ENCODE measurements at places on chromosomes 4 and X. TPM values are rescaled to one million over a fixed set of nuclear protein-coding genes. Genes with fewer than 3 reads are reported as not detected.
A peak's percentile ranks its signal among the peaks of the same experiment; 100 is the strongest.

The BMX gene
- total RNA-seq, result not detected

- no peak for DNase-seq
Measured at GRCh38 chrX:24285082-24285481, 28.8 kb downstream of the SUPT20HL2 start.

DNA sequence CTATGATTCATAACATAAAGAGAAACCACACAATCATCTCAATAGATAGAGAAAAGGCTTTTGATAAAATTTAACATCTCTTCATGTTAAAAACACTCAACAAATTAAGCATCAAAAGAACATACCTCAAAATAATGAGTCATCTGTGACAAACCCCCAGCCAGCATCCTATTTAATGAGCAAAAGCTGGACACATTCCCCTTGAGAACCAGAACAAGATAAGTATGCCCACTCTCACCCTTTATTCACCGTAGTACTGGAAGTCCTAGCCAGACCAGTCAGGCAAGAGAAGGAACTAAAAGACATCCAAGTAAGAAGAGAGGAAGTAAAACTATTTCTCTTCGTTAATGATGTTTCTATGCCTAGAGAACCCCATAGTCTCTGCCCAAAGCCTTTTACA, 507.2 kb downstream of the PABPC4L start:
- no peak for DNase-seq

The NAA15 gene
- total RNA-seq, result 45.2 TPM

The APELA gene
- total RNA-seq, result not detected

- DNase-seq, result peak; percentile 52
Measured at GRCh38 chrX:20378233-20378920, 111.7 kb upstream of the RPS6KA3 start.

- DNase-seq, result no peak
Measured at GRCh38 chrX:124289443-124289842, 43.0 kb upstream of the TEX13D start.

DNA sequence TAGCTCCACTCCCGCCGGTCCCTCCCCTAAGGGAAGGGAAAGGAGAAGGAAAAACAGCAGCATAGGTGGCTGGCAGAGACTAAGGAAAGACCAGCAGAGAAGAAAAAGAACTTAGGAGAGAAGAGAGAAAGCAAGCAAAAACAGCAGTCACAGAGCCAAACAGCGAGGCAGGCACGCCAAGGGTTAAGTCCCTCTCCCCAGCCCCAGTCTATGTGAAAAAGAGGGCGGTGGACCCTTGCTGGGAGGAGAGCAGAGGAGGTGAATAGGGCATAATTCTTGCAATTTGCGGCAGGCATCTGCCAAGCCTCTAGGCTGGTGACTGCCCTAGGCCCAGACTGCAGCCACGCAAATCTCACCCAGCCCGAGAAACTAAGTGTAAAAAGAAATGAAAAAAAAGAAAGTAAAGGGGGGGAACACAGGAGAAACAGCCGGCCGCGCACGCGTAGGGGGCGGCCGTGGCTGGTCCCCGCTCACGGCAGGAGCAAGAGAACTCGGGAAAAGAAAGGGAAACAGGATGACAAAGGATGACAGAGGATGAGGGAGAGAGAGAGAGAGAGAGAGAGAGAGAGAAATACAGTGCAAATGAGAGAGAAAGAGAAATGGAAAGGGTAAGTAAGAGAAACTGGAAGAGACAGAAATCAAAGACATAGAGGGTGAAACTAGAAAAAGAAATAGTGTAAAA, 48.6 kb downstream of the MAGEA9 start:
- no peak for DNase-seq

The IQCM gene
- total RNA-seq, result not detected

The PDZD4 gene
- total RNA-seq, result 0.59 TPM

DNA sequence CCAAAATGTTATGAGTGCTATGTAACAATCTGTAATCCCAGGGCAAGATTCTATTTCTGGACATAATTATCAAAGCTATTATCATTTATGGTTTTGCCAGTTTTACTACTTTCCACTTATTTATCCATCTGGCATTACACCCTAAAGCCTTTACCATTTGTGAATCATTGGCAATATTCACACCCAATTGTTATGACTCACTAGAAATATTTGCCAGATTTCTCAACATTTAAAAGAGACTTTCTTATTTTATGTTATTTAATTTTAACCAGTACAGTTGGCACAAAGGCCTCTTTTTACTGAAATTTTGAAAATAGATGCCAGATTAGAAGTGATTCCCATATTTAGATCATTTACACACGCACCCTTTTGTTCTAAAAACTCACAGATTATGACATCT, 242.7 kb upstream of the WDFY3 start:
- no peak for DNase-seq

The HPGDS gene
- total RNA-seq, result not detected

DNA sequence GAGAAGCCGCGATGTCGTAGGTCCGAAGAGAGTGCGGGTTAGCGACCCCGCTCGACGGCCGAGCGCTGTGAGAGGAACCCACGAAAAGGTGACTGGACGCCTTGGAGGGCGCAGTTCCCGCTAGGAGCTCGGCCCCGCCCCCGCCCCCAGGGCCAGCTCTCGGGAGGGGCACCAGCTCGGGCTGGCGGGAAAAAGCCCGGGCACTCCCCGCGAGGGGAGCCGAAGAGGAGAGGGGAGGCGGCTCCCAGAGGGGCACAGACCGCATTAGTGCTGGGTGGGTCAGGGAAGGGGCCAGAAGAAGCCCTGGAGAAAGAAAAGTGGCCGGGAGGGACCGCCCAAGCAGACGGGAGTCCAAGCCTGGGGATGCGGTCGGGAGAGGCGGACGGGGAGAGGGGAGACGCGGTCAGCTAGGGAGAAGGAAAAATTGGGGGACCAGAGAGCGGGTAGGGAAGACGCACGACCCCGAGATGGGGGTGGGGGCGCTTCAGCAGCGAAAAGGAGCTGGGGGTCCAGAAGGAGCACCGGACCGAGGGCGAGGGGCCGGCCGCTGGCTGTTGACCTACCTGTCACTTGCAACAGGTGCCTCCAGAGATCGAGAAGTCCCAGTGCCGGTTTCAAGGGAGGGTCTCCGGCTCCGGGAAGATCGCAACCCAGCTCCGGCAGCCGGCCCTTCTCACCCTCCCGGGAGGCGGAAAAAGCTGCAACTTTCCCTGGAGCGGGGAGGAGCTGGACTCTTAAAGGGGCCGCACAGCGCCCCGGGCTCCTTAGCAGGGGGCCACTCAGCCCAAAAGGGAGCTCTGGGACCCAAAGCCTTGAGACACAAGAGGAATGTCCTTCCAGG, at the start of gene SYTL4:
SYTL4 (minus strand) TSS at position 681 of the 841 bp plus-strand sequence. CDS start 30,084 bp downstream, outside the sequence.
- peak; percentile 51 for DNase-seq

GRCh38 chr4:122758033-122758432, 25.5 kb downstream of the BBS12 start:
- no peak for DNase-seq

DNA sequence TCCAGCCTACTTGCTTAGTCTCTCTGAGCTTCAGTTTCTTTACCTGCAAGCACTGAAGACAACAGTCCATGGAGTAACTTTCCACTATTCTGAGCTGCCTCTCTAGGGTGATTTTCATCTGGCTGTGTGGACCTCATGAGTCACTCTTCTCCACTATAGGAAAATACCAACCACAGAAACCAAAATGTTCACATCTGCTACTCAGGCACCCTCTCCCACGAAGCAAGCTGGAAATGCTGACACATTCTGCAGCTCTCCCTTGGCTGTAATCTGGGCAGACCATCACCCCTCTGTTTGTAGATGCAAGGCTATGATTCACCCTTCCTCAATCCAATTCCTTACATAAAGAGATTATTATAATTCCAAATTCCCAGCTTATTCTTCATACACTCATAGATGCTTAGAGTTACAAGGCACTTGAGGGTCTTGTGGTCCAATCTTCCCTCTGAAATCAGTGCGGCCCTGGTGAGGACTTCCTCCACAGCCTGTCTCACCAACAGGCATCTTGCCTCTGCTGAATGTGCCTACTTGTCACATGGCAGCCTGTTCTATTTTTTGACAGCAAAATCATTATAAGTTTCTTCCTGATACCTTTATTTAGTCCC, 97.0 kb upstream of the LNX1 start:
- DNase-seq, result peak; percentile 2

- DNase-seq, result no peak
Measured at GRCh38 chr4:179662522-179662921, 2220.3 kb upstream of the AGA start.

The SLITRK2 gene
- total RNA-seq, result not detected

GRCh38 chrX:11416600-11416999, 123.4 kb downstream of the AMELX start:
- DNase-seq, result no peak

The OTUD6A gene
- not detected for total RNA-seq

GRCh38 chr4:69753686-69754085, 6.7 kb downstream of the SULT1B1 start:
- no peak for DNase-seq

The PAGE4 gene
- total RNA-seq, result not detected

DNA sequence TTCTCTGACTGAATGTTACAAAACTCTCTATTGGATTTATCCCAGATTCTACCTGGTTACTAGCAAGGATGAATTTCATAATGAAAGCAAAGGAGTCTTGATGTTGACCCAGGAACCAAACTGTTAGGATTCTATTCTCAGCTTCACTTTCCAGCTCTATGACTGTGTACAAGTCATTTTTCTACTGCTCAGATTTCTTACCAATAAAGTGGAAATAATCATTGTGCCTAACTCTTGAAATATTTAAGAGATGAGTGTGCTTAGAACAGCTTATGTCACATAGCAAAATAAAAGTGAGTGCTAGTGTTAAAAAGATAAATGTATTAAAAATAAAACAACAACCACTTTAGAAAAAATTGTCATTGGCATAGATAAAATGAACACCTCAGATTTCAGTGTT, 45.6 kb downstream of the EPHA5 start:
- DNase-seq, result no peak

The PRR32 gene
- total RNA-seq, result not detected

- no peak for DNase-seq
Measured at GRCh38 chr4:148253768-148254167, 188.4 kb downstream of the NR3C2 start.

The PDGFRA gene
- not detected for total RNA-seq

GRCh38 chr4:168759959-168760527, 250.0 kb downstream of the CBR4 start:
- DNase-seq, result no peak
